ENCODE measurements at places on chromosomes 5 and 9.
A peak's percentile ranks its signal among the peaks of the same experiment; 100 is the strongest.

GRCh38 chr5:123512611-123513461 is 859 bp downstream of the CSNK1G3 start:
- DNase-seq: peak; percentile 26

DNA sequence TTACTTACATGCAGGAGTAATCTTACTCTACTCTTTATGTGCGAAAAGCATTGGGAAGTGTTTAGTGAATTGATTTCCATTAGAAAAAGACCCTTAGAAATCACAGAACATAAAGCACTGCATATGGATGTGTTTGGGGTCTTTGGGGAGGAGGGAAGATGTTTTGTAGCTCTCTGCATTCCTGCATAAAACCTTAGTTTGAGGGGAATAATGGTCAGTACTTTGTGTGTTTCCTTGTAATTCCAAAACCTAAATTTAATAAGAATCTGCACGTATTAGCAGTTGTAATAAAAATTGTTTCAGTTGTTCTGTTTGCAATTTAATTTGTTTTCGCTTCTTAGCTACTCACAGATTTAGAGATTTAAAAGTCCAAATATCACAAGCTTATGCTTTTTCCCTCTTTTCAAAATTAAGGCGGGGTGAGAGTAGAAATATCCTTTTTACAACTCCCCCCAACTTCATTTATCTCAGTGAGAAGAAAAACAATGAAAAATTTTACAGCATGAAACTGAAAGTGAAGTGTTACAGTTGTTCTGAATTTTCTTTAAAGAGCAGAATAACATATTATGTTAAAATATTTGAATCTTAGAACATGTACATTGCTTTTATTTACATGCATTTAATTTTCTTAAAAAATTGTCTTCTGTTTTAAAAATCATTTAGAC is 143.8 kb downstream of the SMARCA2 start:
- DNase-seq: peak; percentile 14

- no peak for DNase-seq
Observed at GRCh38 chr9:127912882-127913281, 4.0 kb downstream of the ST6GALNAC4 start.

- DNase-seq: no peak
Observed at GRCh38 chr5:133778636-133779035, 166.3 kb upstream of the FSTL4 start.

DNA sequence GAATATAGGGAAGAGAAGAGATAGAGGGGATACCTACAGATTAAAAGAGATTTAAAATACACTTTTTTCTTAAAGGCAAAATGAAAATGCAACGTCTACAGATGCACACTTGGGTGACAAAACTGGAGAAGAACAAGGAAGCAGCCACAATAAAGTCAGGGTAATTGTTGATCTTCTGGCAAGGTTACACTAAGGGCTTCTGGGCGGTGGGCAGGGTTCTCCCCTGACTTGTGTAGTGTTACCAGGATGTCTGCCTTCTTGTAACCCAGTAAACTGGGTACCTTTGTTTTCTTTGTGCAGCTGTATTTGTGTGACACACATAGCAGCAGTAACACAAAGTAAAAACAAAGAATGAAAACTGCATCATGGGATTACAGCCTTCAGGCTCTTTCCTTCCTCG is 37.8 kb downstream of the EPB41L4B start:
- DNase-seq: no peak

DNA sequence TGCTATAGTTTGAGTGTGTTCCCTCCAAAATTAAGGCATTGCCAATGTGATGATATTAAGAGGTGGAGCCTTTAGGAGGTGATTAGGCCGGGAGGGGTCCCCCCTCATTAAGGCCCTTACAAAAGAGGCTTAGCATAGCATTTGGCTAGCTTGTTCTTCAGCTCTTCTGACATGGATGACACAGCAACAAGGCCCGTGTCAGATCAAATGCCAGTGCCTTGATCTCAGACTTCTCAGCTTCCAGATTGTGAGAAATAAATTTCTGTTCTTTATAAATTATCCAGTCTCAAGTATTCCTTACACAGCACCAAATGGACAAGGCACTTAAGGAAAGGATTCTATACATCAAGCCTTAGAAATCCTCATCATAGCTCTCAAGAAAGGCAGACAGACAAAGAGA is 31.8 kb downstream of the SLC38A9 start:
- peak; percentile 64 for DNase-seq

- no peak for DNase-seq
Observed at GRCh38 chr9:110329639-110330230, 7.9 kb downstream of the TXNDC8 start.

- DNase-seq: no peak
Observed at GRCh38 chr5:157350939-157351801, 85.2 kb downstream of the CYFIP2 start.
